ENCODE measurements at places on chromosomes 7 and 10. TPM values are rescaled to one million over a fixed set of nuclear protein-coding genes. Genes with fewer than 3 reads are reported as not detected.
A peak's percentile ranks its signal among the peaks of the same experiment; 100 is the strongest.

SMKR1 gene
- 0.22 TPM for total RNA-seq

AP3M1 gene
- 19.4 TPM for total RNA-seq

SOSTDC1 gene
- total RNA-seq: not detected

APBB1IP gene
- 34.7 TPM for total RNA-seq

LARP4B gene
- 75.4 TPM for total RNA-seq

ASAH2 gene
- total RNA-seq: 20.0 TPM

DNA sequence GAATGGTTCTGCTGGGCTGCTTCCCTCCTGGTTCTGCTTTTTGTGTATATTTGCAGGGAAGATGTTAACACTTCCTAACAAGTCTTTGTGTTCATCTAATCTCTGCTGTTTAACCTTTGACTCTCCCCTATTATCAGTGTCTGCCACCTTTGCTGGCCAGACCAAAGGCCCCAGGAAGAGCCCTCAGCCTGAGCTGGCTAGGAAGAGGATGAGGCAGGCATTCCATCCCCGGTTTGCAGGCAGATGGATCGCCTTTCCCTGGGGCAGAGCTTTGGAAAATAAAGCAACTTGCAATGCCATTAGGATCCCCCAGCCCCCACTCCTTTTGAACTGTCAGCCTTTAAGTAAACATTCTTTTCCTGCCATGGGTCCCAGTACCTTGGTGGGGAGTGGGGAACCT, 19.0 kb downstream of the DPCD start:
- DNase-seq: no peak

DNA sequence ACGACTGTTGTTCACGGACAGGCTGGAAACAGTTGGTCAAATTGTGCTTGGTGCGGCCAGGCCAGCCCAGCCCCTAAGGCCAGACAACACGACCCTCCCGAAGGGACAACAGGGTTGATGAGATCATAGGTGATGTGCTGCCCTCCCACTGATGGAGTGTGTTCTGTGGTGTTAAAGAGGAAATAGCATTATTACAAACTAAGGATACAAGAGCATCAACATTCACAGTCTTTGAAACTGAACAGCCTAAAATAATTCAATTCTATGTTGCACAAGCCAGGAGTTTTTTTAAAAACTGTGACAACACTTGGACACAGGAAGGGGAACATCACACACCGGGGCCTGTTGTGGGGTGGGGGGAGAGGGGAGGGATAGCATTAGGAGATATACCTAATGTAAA, 87.6 kb downstream of the FAM53B start:
- DNase-seq: no peak

- DNase-seq: no peak
Observed at GRCh38 chr7:137774793-137775201, 72.0 kb downstream of the DGKI start.

- DNase-seq: no peak
Observed at GRCh38 chr10:114915294-114915693, 22.7 kb upstream of the TRUB1 start.

GRCh38 chr10:72875250-72876055, 18.1 kb upstream of the OIT3 start:
- peak; percentile 67 for DNase-seq

DNA sequence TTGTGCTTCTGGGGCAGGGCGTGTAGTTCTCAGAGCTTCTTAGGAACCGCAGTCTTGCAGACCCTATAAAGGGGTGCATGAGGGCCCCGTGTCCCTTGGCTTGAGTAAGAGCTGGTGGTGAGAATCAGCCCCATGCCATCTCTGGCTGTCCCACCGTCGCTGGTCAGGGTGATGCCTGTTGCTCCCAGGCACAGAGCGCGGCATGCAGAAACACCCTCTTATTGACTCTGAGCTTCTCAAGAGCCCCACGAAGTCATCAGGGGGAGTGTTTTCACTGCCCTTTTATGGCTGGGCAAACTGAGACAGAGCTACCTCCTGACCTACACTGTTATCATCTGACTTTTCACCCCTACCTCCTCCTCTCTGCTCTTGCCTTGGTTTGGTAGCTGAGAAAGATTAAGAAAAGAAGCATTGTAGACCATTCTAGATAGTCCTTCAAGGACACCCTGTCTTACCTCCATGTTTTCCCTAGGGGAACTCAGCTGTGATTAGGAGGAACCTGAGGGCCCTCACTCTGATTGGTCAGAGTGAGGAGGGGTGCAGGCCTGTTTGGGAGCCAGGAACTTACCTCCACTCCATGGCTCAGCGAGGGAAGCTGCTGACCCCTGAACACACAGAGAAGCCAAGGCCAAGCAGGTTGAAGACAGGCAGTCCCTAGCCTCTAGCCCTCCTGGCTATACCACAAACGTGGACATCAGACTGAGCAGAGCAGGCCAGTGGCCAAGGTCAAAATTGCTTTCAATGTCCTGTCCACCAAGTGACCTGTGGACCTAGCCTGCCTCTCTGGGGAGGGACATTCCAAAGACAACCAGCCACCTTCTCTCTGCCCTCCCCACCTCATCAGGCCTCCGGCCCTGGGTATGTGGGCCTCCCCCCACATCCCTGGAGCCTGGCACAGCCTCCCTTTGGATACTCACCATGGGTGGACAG, 17.6 kb downstream of the UNC5B start:
- DNase-seq: no peak

GRCh38 chr10:79130846-79131245, 62.1 kb downstream of the ZMIZ1 start:
- no peak for DNase-seq

DNA sequence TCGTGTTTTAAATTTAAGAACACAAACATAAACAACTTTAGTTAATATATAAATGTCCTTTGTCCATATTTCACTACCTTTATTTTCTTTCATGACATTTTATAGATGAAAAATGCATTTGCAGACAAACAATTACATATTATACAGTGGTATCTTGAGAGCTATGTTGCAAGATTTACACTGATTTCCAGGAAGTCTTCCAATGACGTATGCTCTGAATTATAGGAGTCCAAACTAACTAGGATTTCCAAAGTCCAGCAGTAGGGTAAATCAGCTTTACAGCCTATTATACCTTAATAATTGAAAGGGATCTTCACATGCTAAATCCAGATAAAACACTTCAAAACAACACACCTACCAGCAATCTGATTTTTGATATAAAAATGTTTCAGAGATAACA, 69.4 kb downstream of the HYCC1 start:
- no peak for DNase-seq

All from Karpas-422 (cell line).